Activated CD4-positive, alpha-beta T cell treated with anti-CD3 and anti-CD28 coated beads for 24 hours (primary cell): ENCODE measurements at places on chromosomes 16 and 17.

DNA sequence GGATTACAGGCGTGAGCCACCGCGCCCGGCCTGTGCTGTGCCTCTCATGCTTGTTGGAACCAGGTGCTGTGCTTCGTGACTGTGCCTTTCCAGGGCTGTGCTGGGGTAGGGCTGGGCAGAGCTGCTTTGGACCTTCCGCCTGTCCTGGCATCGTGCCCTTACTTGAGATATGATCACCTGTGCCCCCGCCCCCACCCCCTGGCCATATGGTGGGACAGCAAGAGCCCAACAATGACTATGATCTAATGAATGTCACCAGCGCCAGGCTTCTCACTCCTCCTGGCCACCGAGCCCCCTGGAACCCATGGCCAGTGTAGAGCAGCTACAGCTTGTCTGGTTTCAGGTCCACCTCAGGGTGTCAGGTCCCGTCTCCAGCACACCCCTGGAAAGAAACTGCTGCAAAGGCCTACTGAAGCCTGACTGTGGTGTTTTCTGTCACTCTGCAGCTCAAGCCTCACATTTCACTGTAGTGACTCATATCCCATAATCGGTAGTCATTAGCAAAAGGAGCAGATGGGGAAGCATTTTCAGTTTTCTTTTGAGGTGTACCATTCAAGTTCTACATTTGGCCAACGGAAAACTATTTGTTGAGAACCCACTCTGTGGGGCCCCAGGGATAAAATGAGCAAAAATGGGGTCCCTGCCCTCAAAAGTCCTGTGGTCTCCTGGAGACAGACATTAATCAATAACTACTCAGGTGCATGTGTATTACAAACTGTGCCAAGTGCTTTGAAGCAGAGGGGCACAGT is 22.1 kb downstream of the FCSK start:
- DNase-seq: peak; percentile 26

- DNase-seq: no peak
These were observed 52.1 kb downstream of the CUEDC1 start for GRCh38 chr17:57902800-57903759.

DNA sequence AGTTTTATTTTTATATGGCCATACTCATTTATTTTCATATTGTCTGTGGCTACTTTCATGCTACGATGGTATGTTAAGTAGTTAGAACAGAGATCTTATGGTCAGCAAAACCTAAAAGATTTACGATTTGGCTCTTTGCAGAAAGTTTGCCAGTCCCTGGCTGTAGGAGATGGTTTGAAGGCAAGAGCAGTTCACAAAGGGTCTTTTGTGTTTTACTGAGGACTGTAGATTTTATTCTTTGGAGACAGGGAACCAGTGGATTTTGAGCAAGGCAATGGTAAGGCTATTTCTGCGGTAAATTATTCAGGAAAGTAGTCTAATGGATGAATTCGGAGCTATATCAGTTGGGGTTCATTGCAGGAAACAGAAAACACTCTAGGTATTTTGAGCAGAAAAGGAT is 90.7 kb downstream of the WWP2 start:
- DNase-seq: no peak

DNA sequence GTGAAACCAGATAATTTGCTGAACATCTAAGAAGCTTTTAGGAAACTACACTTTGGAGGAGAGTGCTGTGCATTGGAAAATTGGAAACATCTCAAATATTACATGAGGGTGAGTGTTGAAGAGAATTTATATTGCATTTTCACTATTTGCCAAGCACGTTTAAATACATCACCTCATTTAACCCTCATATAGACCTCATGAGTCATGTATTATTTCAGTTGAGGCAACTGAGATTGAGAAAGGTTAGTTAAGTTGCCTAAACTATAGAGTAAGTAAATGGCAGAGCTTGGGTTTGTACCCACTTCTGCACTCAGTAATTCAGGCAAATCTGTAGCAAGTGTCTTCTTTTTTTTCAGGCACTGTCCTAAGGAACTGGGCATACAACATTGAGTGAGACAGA is 3.7 kb upstream of the NLK start:
- DNase-seq: no peak

DNA sequence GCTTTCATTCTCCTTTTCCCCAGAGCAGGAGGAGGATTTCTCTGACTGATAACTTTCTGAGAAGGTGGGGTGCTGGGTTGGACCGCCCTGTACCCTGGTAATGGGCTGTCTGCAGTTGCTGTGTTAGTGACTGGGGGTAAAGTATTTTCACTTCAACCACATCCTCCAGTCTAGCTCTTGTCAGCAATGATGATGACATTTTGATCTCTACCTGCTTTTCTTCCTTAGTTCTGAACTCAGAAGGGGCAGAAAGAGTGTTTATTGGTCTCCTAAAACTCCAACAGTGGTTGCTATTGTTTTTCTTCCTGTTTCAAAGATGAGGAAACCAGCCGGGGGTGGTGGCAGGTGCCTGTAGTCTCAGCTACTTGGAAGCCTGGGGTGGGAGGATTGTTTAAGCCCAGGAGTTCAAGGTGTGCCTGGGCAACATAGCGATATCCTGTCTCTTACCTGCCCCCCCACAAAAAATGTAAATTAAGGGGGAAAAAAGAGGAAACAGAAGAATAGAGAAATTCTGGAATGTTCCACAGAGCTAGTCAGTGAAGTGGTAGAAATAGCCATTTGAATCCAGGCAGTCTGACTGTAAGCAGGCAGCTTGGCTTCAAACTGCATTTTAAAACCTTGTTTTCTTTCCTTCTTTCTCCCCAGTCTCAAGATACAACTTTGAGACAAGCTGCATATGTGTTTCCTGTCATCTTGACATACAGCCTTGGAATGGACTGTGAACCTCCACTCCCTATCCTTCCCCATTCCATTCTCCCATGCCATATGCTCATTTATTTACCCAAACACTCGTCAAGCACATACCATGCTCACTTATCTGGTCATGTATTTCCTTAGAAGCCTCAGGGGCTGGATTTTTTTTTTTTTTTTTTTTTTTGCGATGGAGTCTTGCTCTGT is 3.3 kb upstream of the N4BP1 start:
- no peak for DNase-seq

GRCh38 chr17:5309851-5310250 is 27.8 kb downstream of the RABEP1 start:
- no peak for DNase-seq

DNA sequence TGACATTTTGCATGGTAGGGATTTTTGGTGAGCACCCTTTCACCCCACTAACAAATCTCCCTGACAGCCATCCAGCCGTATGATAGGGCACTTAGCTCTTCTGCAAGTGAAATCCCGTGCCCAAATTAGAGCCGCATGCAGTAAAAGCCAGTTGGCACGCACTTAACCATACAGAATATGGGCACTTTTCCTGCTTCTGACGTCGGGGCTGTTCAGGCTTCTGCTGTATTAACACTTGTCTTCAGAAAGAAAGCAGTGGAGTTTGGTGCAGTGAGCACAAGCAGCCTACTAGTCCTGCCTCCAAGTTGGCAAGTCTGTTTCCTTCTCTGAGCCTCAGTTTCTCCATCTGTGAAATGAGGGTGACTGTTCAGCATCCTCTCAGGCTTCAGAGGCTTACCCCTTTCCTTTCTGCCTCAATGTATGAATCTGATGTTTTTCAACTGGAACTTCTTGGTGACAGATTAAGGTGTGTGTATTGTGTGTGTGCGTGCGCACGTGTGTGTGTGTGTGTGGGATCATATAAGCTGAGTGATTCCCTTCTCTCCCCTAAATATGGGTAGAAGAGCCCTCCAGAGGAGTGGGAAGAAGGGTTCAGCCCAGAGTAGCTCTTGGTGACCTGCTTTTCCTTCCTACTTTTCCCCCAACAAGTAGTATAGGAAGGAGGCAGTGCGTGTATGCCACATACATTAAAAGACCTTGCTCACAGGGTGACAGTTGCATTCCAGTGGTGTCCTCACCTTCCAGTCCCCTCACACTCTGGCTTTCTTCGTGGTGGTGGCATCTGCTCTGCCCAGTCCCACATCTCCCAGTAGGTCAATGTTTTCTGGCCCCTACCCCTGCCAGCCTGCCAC is 19.0 kb downstream of the IGF2BP1 start:
- no peak for DNase-seq

GRCh38 chr16:82845116-82845515 is 218.3 kb downstream of the CDH13 start:
- no peak for DNase-seq

- DNase-seq: no peak
These were observed 120.0 kb upstream of the TBX2 start for GRCh38 chr17:61279476-61280145.

GRCh38 chr16:80899809-80900592 is 95.6 kb upstream of the CDYL2 start:
- no peak for DNase-seq

GRCh38 chr16:81457326-81458133 is 12.9 kb downstream of the CMIP start:
- DNase-seq: no peak

DNA sequence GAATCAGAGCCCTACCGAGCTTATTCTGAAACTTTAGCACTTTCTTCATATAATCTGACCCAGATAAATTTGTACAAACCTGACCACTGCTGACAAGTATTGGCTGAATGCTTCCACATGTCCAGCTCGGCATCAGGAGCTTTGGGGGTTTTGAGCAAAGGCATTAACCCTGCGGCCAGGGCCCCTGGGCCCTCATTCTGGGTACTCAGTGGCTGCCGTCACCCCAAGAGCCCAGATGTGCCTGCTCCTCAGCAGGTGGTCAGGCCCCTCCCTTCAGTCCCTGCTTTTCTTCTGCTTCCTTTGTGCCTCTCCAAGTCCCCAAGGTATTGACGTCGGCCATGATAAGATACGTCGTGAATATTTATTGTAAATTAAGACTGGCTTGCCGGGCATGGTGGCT is 47.3 kb upstream of the CHMP6 start:
- no peak for DNase-seq

- DNase-seq: no peak
These were observed 49.6 kb upstream of the SIAH1 start for GRCh38 chr16:48434653-48435317.

GRCh38 chr16:85180827-85181738 is 68.8 kb upstream of the CIBAR2 start:
- no peak for DNase-seq

GRCh38 chr17:49638818-49639217 is 39.1 kb downstream of the SPOP start:
- DNase-seq: no peak

DNA sequence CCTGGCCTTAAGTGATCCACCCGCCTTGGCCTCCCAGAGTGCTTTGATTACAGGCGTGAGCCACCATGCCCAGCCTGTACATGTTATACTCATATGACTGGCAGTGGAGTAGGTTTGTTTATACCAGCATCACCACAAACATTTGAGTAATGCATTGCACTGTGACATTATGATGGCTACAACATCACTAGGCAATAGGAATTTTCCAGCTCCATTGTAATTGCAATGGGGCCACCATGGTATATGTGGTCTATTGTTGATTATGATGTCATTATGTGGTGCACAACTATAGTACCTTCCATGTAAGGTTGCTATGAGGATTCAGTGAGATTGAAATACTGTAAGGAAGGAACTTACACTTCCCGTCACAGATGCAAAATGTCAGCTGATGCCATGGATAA is 168.9 kb downstream of the COPRS start:
- DNase-seq: no peak

DNA sequence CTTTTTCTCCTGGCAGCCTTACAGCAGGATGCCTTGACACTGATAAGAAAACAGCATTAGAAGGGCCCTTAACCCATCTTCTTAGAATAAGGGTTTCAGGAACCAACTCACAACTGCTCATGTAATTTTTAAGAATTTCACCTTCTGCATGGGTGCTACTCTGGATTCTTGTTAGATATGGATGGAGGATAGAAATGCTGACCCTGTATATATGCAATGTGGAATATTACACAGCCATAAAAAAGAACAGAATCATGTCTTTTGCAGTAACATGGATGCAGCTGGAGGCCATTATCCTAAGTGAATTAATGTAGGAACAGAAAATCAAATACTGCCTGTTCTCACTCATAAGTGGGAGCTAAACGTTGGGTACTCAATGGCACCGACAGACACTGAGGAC is 423.5 kb downstream of the CA10 start:
- no peak for DNase-seq

DNA sequence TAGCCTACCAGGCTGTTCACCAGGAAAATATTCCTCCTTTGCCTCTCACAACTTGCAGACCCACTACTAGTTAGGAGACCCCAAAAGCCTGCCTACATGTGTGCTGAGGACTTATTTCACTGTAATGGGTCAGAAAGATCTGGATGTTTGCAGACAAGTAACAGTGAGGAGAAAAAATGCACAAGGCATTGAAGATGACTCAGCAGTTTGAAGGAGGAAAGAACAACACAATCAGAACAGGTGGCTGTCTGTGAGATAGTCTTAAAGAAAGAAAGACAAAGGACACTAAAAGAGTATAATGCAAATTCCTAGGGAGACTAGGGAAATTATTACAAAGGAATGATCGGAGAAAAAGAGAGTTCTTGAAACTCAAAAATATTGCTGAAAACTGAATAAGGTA is 69.0 kb downstream of the ANKFN1 start:
- DNase-seq: no peak

GRCh38 chr16:57115514-57116182 is 23.3 kb downstream of the CPNE2 start:
- no peak for DNase-seq

GRCh38 chr16:11121914-11122692 is 133.9 kb downstream of the SOCS1 start:
- DNase-seq: no peak
